Activated T-cell treated with anti-CD3 and anti-CD28 coated beads, Interleukin-2, amount 50 U/mL, for 72 hours (primary cell): ENCODE measurements at places on chromosomes 11 and 22. TPM values are rescaled to one million over a fixed set of nuclear protein-coding genes. Genes with fewer than 3 reads are reported as not detected.

- no peak for DNase-seq
These were observed 1.0 kb downstream of the C11orf91 start for GRCh38 chr11:33699515-33700062.

DNA sequence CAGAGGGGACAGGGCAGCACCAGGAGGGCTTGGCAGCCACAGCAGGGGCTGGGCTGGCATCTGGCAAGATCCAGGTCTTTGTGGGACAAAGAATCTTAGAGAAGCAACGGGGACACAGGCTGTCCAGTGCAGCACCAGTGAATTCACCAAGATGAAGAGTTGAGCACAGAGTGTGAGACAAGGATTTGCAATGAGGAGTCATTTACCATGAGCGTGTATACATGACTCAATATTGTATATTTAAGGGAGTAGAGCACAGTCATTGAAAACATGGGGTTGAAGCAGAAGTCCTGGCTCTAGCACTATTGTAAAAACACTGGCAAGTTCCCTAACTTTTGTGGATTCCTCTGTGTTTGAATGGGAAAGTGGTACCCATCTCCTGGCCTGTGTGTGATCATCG lies 3.5 kb downstream of the APOL1 start:
- DNase-seq, result no peak

GRCh38 chr11:120615391-120615790 lies 103.8 kb downstream of the GRIK4 start:
- DNase-seq, result no peak

DNA sequence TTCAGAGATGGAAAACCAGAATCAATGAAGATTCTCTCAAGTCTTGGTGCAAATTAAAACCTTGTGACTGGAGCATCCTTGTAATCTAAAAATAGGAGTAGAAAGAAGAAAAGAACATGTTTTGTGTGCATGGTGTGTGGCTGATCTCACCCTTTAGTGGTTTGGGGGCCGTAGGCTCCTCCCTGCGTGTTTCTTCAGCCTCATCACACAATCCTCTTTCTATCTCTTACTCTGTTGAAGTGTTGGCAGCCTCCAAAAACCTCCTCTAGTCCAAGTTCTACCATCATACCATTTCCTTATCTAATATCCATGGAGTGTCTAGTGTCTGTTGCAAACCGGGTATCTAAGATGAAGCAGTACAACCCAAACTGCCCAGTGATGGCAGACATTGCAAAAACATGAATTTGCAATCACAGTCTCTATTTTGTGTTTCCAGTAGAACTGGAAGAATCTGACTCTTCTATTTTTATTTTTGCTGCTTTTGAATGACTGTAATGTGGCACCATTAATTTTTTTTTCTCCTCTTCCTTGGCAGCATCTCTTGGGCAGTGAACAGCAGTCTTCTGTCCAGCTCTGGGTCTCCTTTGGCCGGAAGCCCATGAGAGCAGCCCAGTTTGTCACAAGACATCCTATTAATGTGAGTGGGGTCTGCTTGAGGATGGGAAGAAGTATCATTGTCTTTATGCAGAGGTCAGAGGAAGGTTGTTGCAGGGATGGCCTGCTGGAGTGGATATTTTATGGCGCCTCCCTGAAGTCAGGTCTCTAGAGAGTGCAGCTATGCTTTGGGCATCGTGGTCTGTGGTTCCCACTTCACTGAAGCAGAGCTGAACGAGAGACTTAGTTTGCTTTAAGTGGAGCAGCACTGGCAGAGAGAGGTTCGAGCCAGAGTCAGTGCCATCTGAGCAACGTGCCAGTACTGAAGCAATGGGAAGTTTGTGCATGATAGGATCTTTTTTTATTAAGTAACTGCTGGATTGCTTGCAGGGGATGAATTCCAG lies 60.0 kb upstream of the SORL1-AS1 start:
- DNase-seq, result no peak

DNA sequence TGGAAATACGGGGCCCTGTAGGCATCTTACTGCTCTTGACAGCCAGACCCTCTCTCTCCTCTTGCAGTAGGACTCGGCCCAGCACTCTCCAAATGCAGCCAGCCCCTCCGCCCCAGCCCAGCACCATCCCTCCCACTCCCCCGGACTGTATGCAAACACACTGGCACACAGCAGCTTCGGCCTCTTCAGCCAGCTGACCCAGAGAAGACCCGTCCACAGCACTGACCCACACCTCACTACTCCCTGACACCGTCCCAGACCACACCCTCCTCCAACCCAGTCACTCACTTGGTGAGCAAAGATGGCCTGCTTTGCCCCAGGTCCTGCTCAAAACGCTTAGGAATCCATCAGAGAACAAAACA lies 164.6 kb downstream of the IGLL1 start:
- DNase-seq, result no peak

DNA sequence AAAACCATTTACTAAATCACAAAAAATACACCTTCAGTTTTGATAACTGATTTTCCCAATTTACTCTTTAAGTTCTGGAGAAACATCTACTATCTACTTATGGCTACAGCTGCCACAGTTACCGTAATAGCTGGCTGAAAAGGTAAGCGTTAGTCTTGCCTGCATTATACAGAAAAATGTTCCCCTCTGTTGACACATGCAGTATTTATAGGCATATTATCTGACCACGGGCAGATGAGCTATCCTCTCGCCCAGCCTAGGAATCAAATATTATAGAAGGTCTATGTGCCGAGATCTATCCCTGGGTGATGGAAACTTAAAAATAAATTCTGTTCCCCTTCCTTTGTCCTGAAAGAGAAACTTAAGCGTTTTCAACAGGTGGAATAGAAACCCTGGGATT lies 283.8 kb downstream of the CADM1 start:
- DNase-seq, result no peak

DNA sequence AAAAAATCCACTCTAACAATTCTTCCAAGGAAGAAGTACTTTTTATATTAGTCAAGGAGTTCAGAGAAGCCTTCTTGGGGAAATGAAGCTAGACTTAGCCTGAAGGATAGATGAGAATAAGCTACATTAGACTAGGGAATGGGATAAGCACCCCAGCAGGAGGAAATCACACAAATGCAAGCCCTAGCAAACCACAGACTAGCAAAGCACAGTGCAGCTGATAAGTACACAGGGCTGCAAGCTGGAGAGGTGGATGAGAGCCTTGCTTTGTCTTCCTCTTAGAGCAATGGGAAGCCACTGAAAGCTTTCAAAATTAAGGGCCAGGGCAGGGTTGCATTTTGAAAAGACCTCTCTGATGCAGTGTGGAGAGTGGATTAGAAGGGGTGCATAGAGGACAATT lies 946.2 kb downstream of the LRRC4C start:
- DNase-seq, result no peak

DNA sequence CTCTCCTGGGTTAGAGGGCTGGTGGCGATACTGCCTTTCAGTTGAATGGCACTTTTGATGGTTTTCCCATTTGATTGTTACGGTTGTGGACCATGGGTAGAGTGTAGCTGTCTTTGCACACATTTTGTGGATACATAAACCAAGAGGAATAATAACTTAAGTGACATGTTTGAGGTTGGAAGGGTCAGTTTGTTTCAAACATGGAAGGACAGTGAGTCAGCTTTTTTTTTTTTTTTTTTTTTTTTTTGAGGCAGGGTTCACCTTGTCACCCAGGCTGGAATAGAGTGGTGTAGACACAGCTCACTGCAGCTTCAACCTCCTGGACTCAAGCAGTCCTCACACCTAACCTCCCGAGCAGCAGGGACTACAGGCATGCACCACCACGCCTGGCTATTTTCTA lies 41.1 kb downstream of the PPFIA1 start:
- no peak for DNase-seq

- DNase-seq, result no peak
These were observed 166.8 kb upstream of the MTNR1B start for GRCh38 chr11:92802644-92803043.

- no peak for DNase-seq
These were observed 1119.1 kb upstream of the TENM4 start for GRCh38 chr11:80559942-80560341.

GRCh38 chr11:135069890-135070289 lies 657.8 kb upstream of the B3GAT1 start:
- DNase-seq, result no peak

- peak; percentile 92 for DNase-seq
These were observed 54.1 kb downstream of the WNT11 start for GRCh38 chr11:76152086-76152681.

- DNase-seq, result no peak
These were observed 6.0 kb downstream of the C11orf68 start for GRCh38 chr11:65912845-65913244.

- no peak for DNase-seq
These were observed 27.1 kb upstream of the APOA1 start for GRCh38 chr11:116864531-116864930.

TMA7B gene
- total RNA-seq, result 1.4 TPM

DDTL gene
- total RNA-seq, result 3.4 TPM

TRIM48 gene
- not detected for total RNA-seq

P2RX6 gene
- 0.30 TPM for total RNA-seq
